Stimulated activated CD8-positive, alpha-beta memory T cell treated with anti-CD3 and anti-CD28 coated beads, Interleukin-7, amount 100 ng/mL, for 4 hours (primary cell): ENCODE measurements at places on chromosomes 6 and 20.

GRCh38 chr6:121533321-121533841, 97.9 kb downstream of the GJA1 start:
- no peak for DNase-seq

DNA sequence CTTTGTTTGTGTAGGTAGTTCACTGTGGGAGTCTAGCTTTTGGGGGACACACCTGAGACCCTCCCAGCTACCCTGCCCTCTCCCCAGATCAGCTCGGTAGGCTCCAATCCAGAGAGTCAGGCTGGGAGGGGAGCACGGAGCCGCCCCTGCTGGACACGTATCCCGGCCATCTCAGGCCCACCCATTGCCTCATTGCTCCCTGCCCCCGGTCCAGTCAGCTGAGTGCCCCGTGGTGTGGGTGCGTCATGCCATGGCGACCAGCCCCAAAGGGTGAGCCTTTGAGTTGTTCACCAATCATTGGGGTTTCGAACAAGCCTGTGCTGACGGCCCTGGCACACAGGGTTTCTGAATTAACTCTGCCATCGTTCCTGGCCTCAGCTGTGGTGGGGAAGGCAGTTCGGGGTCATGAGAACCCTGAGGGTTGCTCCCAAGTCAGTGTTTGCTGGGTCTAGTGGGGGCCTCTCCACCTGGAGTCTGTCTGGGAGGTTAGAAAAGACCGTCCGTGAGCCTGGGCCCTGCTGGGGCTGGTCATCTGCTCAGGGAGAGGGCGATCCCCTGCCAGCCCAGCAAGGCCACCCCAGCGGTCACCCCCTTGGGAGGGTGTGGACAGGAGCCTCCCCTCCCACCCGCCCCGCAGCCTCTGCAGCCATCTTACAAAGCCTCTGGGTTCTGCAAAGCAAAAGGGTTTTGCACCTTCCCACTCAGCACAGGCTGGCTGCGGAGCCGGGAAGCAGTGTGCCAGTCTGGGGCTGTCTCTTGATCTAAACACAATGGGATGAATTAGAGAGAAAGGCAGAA, 34.5 kb downstream of the NTSR1 start:
- no peak for DNase-seq

DNA sequence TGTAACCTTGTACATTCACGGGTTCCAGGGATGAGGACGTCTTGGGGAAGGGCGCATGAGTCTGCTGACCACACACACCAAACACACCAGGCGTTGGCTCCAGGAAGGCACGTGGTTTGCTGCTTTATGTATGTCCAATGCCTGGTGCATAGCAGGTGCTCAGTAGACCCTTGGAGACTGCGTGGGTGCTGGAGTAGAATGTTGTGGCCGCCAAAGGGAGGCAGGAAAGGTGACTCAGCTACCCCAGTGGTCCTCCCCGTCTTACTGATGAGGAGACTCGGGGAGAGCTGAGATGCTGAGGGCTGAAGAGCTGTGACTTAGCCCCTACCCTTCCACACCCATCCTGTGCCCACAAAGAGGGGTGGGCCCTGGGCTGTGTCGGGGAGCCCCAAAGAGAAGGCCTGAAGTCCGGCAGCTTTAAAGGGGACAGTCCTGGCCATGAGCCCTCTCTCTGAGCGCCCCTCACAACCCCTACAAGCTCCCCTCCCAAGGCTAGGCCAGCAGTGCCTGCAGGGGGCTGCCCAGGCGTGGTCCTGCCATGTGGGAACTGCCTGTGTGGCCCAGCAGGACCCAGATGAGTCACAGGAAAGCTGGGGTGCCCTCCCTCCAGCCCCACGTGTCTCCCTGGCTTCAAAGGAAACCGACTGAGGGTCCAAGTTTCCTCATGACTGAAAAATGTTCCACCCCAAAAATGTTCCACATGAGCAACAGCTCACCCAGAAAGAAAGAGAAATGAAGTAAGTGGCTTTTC, 28.0 kb upstream of the PTGIS start:
- peak; percentile 68 for DNase-seq

- DNase-seq = no peak
Measured at GRCh38 chr6:22886650-22887581, 317.6 kb downstream of the HDGFL1 start.

DNA sequence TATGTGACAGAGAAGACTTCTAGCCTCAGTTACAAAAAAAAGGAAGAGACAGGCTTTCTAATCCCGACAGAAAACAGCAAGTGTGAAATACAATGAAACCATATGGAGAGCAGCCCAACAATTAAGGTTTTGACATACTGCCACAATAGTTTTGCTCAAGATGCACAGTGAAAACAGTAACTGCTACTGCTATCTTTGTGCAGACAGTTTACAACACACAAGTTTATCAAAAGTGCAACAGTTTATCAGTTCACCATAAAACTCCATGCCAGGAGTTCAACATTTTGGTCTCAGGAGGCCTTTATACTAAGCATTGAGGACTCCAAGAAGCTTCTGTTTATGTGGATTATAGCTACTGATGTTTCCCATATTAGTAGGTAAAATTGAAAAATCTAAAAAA, 37.6 kb downstream of the GOPC start:
- no peak for DNase-seq

DNA sequence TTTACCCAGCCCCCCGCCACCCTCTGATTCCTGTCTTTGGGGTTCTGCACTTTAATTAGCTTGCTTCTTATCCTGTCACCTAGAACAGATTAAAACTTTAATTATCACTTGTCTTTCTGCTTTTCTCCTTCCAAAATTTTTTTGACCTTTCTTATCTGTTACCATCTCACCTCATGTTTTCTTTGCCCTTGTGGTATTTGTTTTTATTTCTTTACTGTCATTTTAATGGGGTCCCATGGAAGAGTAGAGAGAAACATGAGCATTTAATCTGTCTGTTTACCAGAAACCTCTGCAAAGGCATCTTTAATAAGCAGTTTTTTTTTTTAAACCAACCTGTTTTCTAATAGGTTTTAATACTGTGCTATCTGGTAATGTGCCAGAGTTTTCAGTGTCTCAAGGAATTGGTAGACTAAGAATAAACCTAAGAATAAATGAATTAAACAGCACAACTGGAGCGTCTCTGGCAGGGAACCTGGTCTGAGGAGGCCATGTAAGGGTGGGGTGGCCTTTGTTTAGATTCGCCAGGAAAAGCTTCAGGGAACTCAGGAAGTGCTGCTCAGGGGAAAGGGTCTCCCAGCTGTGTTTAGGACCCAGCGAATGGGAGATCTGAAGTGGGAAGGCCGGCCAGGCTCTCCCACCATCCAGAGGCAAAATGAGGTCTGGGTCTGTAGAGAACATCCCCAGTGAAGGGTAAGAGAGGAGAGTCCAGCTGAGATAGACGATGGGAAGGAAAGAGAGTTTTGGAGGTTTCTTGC, 69.8 kb downstream of the ARID1B start:
- no peak for DNase-seq

- no peak for DNase-seq
Measured at GRCh38 chr6:96234444-96234843, 218.7 kb downstream of the FUT9 start.
